ENCODE measurements at places on chromosomes 1 and 21. TPM values are rescaled to one million over a fixed set of nuclear protein-coding genes. Genes with fewer than 3 reads are reported as not detected.

PBX1 gene
- total RNA-seq = 2.5 TPM

OR2T33 gene
- total RNA-seq = not detected

ERG gene
- total RNA-seq = 65.4 TPM

G0S2 gene
- total RNA-seq = 54.6 TPM

OR10J1 gene
- total RNA-seq = not detected

PRAMEF11 gene
- not detected for total RNA-seq

S100A7A gene
- not detected for total RNA-seq

TAL1 gene
- total RNA-seq = 25.8 TPM

FAF1 gene
- 63.9 TPM for total RNA-seq

STUM gene
- total RNA-seq = not detected

HES4 gene
- 14.3 TPM for total RNA-seq

KCNA2 gene
- not detected for total RNA-seq

AADACL4 gene
- total RNA-seq = not detected

SMIM12 gene
- 68.4 TPM for total RNA-seq

C1QC gene
- not detected for total RNA-seq

HAO2 gene
- total RNA-seq = not detected

SLC5A9 gene
- not detected for total RNA-seq

OR6N1 gene
- not detected for total RNA-seq

FBLIM1 gene
- total RNA-seq = 137 TPM

HSPB7 gene
- total RNA-seq = not detected

HENMT1 gene
- 3.6 TPM for total RNA-seq

SPATA45 gene
- not detected for total RNA-seq

XCL1 gene
- not detected for total RNA-seq
